ENCODE measurements at places on chromosomes 11 and 22.

- DNase-seq, result peak; percentile 36
Measured at GRCh38 chr11:1546536-1547466, 25.3 kb downstream of the DUSP8 start.

- DNase-seq, result no peak
Measured at GRCh38 chr11:89147229-89147628, 30.4 kb upstream of the TYR start.

- DNase-seq, result no peak
Measured at GRCh38 chr11:61775606-61776554, 16.5 kb downstream of the TMEM258 start.

- no peak for DNase-seq
Measured at GRCh38 chr11:111438846-111439520, 59.9 kb upstream of the POU2AF1 start.

GRCh38 chr22:40759294-40759840 is 59.8 kb downstream of the SLC25A17 start:
- no peak for DNase-seq

DNA sequence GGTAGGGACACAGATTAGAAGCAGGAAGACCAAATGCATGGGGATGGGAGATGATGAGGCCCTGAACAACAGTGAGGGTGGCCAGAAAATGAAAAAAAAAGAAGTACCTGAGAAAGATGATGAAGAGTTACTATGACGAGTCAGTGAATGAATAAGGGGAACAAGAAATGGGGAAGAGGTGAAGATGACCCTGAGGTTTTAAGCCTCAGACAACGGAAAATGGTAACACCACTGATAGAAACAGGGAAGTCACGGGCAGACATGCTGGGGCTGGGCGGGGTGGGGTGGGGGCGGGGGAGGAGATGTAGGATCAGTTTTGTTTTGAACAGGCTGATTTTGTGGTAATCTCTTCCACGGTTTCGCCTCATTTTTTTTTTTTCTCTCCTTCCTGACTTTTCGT is 205.1 kb upstream of the CADM1 start:
- DNase-seq, result no peak

DNA sequence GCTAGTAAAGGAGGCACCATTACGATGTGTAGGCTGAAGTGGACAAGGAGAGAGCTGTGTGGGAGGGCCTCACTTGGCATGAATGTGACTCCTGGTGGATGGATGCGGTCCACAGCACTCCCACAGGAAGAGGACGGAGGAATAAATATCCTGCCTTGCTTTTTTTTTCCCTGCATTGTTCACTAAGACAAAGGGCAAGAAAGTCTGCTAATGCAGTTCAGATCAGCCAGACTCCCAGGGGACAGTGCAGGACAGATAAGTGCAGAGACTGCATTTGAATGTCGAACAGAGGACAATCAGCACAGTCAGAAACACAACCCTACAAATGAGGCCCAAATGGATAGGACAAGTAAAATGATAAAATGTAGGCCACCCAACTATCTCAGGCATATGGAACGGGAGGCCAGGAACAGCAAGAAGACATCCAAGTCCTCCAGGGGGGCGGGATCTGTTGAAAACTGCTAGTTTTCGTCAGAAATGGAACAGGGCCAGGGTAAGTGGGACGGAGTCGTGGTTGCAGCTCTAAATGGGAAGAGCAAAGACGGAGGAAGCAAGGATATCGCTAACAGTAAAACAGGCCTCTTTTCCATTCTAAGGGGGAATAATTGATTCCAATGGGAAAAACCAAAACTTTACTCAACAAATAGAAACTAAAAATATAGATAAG is 25.2 kb upstream of the OR8B8 start:
- no peak for DNase-seq

GRCh38 chr11:75159151-75159953 is 8.4 kb downstream of the SLCO2B1 start:
- DNase-seq, result no peak

GRCh38 chr11:110160437-110160836 is 67.2 kb downstream of the ZC3H12C start:
- DNase-seq, result no peak

GRCh38 chr22:30004694-30005093 is 75.6 kb upstream of the HORMAD2 start:
- no peak for DNase-seq

DNA sequence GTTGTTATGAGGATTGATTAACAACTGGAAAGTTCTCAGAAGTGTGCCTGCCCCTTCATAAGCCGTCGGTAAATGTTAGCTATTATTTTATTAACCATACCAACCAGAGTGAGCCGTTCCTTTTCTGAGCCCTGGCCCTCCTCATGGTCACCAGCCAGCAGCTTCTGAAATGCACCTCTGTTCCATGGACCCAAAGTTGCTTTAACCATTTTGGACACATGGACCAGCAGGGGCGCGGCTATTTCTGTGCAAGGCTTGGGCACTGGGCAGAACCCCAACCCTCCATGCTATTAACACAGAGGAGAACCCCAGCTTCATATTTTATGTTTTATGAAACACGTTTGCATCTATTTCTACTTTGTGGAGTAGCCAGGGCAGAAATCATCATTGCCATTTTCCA is 18.6 kb upstream of the SCGB1A1 start:
- DNase-seq, result no peak

DNA sequence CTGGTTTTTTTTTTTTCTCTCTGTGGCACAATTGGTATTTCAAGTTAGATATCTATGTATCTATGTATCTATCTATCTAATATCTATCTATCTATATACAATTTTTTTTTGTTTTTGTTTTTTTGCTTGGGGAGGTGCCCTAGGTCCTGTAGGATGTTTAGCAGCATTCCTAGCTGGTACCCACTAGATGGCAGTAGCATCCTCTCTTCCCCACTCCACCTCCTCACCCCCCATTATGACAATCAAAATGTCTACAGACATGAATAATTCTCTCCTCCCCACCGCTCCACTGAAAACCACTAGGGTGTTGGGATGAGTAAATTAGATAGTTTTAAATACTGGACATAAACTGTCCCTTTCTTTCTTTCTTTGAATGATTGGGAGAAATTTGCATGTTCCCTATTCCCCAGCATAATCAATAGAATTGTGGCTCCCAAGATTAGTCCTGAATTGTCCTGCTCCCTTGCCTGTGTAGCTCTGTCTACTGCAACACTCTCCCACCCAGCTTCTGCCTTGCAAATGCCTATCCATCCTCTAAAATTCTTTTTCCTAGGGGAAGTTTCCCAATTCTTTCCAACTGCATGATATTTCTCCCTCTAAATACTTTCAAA is 1152.4 kb downstream of the LRRC4C start:
- no peak for DNase-seq

DNA sequence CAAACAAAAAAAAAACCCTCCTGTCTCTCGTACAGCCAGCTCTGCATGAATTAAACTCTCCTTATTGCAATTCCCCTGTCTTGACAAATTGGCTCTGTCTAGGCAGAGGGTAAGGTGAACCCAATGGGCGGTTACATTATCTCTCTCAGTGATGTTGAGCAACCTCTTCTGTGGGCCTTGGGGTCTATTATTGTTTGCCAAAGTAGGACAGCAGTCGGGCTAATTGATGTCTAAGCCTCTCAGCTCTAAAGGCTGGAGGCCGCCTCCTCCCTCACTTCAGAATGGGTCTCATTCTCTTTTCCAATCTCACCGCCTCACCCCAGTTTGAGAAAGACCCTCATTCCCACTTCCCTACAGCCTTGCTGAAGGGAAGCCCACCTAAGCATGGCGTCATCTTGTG is 1.3 kb upstream of the SLC25A45 start:
- DNase-seq, result no peak

DNA sequence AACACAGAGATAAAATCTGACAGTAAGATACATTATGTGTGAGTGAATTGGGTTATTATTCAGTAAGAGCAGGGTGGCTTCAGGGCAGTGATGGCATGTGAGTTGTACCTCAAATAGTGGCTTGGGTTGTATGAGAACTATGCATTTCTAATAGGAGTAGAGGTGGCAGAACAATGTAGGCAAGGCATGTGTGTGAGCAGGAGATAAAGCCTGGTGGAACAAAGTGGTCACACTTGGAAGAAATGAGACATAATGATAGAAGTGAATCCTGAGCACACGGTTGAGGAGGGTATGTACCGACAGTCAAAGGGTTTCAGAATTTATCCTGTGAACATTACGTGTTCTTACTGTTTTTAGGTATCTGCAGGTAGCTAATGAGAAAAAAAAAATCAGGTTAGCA is 159.3 kb downstream of the CASP12 start:
- DNase-seq, result no peak

DNA sequence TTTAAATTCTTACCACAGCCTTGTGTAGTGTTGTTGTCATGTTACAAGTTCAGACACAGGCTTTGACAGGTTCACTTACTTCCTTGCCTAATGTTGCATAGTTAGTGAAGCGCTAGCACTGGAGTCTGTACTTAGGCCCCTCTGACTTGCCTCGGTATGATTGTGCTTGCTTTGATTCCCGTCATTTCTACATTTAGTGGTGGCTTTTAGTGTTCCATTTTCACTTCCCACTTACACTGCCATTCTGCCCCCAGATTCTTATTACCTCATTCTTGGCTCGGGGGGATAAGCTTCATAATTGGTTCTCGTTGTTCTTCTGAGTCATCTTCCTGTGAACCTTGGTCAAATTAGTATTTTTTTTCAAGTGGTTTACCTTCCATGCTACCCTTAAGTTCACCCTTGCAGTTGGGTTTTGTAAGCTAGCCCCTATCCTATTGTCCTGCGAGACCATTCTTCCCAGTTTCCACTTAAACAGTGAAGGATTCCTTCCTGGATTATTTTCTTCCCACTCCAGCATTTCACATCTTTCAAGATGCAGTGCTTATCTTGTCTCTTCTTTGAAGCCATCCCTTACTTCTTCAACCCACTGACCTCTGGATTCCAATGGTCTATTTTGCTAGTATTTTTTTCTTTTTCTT is 68.7 kb downstream of the DDX10 start:
- peak; percentile 38 for DNase-seq

DNA sequence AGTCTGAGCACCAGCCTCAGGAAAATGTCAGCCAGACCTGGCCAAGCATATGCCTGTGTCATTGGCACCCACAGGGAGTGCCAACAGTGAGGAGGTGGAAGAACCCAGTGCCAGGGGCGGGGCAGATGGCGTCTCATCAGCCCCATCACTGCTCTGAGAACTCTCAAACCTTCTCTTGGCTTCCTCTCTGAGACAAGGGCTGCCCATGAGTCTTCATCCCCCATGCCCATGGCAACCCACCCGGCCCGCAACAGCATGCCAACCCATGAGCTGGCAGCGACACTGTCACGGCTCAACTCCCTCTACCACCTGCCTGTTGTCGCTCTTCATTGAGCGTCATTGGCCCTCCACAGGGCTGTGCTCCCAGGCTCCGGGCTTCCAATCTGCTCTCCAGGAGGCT is 340.5 kb downstream of the BUD13 start:
- no peak for DNase-seq

Data from stimulated activated CD4-positive, alpha-beta T cell treated with anti-CD3 and anti-CD28 coated beads, Interleukin-15, amount 100 ng/mL, for 48 hours (primary cell).